ENCODE measurements at places on chromosomes 7 and 10.

GRCh38 chr7:1011297-1012003 is 28.5 kb downstream of the CYP2W1 start:
- DNase-seq = no peak

DNA sequence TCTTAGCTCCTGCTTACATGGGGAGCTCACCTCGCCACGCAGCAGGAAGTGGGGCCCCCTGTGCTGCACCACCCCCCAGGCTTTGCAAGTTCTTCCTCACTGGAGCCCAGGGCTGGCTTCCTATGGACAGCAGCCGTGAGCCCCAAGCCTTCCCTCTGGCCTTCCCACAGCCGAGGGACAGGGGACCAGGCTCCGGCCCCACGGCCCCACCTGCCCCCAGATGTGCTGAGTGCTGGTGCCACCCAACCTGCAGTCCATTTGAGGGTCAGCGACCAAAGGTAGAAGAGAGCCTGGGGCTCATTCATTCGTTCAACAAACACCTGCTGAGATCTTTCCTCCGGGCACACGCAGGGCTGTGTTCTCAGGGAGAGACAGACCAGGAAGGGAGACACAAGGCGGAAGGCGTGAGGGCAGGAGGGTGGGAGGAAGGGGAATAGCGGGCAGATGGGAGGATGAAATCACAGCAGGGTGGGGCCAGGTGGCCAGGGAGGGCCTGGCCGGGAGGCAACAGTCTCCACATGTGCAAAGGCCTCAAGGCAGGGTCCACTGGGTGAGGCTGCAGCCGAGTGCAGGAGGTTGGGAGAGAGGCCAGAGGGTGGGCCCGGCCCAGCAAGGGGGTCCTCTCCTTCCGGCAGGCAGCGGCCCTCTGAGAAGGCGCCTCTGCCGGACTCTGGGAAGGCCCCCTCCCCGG is 100.1 kb downstream of the FOXL3 start:
- DNase-seq = no peak

DNA sequence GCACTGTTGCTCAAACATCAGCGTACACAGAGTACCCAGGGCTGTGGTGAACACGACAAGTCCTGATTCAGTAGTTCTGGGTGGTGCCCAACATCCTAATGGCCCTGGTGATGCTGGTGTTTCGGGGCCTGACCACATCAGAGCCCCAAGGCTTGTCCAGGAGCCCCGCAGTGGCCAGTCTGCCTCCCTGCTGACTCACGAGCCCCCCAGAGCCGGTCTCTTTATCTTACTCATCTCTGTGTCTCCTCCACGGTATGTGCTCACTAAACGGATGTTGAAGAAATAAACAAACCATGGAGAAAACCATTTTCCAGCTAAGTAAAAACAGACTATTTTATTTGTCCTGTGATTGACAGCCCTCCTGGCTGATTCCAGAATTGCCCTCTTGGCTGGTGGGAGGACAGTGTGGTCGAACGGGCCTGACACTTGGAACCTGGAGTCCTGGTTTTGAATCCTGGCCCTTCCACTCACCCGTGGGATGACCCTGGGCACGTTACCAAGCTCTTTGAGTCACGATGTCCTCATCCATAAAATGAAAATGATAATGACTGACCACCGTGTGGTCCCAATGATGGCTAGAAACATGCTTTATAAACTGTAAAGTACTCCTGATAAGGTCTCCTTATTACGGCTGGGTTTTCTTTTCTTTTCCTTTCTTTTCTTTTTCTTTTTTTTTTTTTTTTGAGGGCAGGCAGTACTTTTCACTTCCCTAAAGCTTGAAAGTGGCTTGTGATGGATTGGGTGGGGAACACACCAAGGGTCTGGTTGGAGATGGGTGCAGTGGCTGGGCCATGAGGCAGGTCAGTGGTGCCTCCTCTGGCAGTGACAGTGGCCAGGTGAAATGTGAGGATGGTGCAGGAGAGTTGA is 5.7 kb downstream of the HIP1 start:
- no peak for DNase-seq

GRCh38 chr10:121240556-121240955 is 357.7 kb downstream of the FGFR2 start:
- DNase-seq = no peak

DNA sequence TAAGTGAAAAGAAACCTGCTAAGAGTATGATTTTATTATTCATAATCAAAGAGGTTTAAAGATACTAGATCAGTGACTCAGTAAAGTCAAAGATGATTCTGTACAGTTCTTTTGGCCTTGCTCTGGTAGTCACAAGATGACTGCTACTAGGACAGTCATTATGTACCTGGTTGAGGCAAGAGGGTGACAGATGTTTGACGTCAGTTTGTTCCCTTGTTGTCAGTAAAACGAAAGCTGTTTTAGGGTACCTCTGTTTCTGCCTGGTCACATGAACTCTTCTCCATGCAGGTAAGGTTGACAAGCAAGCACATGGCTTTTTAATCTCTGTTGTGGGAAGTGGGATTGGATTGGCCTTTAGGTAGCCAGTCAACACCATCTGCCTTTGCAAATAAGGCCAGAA is 308.0 kb downstream of the EXOC4 start:
- DNase-seq = peak; percentile 9

- DNase-seq = no peak
Measured at GRCh38 chr10:18005445-18005780, 53.7 kb downstream of the SLC39A12 start.

- no peak for DNase-seq
Measured at GRCh38 chr10:109778993-109779392, 144.3 kb downstream of the XPNPEP1 start.

- no peak for DNase-seq
Measured at GRCh38 chr7:95980167-95980566, 207.8 kb downstream of the DYNC1I1 start.

GRCh38 chr7:12357508-12357907 is 46.2 kb downstream of the VWDE start:
- DNase-seq = no peak

GRCh38 chr7:50728184-50728583 is 54.5 kb downstream of the GRB10 start:
- DNase-seq = no peak

DNA sequence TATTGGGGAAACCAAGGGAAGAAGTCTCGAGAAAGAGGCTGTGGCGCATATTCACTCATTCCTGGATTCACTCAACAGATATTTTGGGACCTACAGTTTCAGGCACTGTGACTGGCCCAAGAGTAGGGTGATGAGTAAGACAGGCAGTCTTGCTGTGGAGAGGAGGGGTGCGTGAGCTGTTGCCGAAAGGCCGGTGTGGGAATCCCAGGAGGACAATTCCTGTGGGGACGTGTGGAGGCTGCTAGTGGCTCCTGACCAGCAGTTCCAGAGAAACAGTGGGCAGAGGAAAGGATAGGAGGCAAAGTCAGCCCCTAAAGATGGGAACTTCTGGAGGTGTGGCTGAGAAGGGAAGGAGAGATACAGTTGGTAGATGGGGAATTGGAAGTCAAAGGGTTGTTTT is 59.3 kb upstream of the GRB10 start:
- no peak for DNase-seq

GRCh38 chr10:43900571-43900970 is 251.9 kb upstream of the ZNF32 start:
- DNase-seq = no peak

DNA sequence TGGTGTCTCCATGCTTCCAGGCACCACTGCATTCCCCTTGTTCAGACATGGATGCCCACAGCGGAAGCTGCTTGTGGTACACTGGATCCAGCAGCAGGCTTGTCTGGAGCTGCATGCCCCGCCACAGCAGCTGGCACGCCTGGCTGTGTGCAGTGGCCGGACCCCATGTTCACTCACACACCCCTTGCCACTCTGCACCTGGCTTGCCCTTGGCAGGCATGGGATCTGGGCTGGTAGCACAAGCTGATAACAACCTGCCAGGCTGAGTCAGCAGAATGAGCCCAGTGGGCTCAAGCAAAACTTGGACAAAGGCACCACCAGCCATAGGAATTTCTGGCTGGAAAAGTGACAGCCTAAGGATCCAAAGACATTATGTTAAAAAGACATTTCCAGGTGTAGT is 91.8 kb upstream of the TMEM168 start:
- no peak for DNase-seq

- no peak for DNase-seq
Measured at GRCh38 chr10:110535958-110536891, 31.3 kb upstream of the SMC3 start.

- no peak for DNase-seq
Measured at GRCh38 chr10:77531441-77532001, 106.1 kb downstream of the KCNMA1 start.

DNA sequence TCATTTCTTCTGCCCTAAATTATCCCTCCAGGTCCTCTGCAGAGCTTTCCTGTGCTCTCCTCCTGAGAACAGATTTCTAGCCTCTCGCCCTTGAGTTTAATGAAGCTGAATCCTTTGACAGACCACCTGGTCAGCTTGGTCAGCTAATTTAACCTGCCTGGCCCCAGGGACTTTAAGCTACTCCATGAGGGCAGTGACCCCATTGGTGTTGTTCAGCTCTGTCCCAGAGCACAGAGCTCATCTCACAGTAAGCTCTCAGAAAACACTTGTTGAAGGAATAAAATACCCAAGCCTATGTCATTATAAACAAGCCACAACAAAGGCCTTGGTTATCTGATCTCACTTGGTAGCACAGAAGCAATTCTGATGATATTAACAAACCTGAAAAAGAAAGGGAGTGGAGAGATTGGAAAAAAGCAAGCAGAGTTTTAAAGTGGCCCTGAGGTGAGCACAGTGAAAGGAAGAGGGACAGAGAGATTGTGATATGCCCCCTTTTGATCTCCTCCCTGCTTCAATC is 24.4 kb downstream of the SLC26A4 start:
- DNase-seq = peak; percentile 25

GRCh38 chr10:103197174-103197573 is 4.1 kb upstream of the NT5C2 start:
- no peak for DNase-seq

DNA sequence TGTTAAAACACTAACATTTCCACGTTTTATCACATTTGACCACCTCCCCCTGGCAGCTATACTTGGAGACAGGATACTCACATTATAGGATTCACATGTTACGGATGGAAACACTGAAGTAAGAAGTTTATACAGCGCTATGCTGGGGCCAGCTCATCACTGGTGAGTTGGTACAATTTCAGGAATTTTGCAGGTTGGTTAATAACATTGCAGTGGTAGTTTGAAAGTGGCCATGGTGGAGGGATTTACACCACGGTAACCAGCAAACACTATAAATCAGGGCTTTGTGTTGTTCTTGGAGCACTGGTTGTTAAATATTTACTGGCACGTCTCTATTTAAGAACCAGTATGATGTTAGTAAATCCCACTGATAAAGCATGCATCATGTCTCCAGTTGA is 174.0 kb downstream of the GFRA1 start:
- no peak for DNase-seq

DNA sequence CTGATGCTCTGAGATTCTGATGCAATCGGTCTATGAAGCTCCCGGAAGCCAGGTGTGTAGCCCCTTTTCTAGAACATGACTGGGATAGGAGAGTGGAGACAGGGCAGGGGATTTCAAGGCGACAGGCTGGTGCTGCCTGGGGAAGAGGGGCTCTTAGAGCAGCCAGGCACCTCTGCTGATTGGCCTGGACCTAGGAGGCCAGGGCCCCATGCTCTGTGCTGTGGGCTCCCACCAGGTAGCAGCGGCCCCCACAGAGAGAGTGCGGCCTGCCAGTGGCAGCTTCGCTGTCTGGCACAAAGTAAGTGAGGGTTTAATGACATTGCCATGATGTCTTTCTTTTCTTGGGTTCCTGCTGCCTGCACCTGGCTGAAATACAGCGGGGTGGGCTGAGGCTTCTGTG is 99.4 kb upstream of the PODXL start:
- DNase-seq = no peak

- no peak for DNase-seq
Measured at GRCh38 chr7:260441-261281, 29.3 kb upstream of the FOXL3 start.

DNA sequence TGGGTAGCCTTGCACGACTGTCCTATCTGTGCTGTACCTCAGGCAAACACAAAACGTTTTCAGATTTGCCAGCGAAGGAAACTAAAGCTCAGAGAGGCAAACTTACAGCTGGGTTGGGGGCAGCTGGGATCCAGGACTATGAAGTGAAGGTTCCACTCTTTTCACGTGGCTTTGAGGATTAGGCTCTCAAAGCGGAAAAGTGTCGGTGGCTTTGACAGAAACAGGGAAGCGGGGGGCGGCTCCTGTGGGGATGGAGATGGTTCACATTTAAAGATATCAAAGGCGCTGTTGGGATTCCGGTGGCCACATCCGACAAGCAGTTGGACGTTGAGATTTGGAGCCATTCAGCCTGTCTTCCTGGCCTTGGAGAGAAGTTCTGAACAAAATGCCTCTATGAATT is 958.3 kb upstream of the ZNF722 start:
- no peak for DNase-seq

DNA sequence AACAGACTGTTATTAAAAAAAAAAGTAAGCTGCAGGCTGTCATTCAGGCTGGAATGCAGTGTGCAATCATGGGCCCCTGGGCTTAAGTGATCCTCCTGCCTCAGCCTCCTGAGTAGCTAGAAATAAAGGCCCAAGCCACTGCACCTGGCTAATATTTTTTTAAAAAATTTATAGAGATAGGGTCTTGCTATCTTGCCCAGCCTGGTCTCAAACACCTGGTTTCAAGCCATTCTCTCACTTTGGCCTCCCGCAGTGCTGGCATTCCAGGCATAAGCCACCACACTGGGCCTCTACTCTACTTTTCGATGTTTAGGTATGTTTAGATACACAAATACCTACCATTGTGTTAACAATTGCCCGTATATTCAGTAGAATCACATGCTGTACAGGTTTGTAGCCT is 270.4 kb upstream of the PRKCQ start:
- DNase-seq = no peak

DNA sequence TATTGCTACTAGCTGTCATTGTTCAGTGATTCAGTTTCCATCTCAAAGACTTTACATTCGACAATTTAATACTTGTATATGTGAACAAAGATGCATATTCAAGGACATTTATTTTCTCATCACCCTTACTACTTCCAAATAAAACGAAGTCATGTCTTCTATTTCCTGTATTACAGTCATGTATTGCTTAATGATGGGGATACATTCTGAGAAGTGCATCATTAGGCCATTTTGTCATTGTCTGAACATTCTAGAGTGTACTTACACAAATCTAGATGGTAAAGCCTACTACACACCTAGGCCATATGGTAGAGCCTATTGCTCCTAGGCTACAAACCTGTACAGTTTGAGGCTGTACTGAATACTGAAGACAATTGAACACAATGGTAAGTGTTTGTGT is 6.5 kb downstream of the C10orf95 start:
- no peak for DNase-seq

- DNase-seq = no peak
Measured at GRCh38 chr7:15925608-15926007, 239.1 kb upstream of the MEOX2 start.

DNA sequence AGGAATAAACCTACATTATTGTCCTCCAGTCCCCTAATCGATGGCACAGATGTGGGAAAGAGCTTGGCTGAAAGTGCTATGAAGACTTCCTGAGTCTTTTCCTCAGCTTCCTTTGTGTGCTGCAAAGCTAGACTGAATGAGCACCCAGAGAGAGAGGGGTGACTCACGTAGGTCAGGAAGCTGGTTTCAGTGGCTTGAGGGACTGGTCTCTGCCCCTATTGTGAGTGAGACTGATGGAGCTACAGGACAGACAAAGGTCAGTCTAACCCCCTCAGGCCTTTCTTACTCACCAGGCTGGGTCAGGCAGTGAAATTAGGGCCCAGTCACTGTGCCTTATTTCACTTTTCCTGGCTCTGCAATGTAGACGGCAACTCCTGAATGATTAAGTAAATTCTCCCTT is 171.1 kb upstream of the GRB10 start:
- DNase-seq = no peak

GRCh38 chr10:47287805-47288204 is 12.2 kb upstream of the GDF10 start:
- DNase-seq = no peak
